ENCODE measurements at places on chromosomes 2 and 18. TPM values are rescaled to one million over a fixed set of nuclear protein-coding genes. Genes with fewer than 3 reads are reported as not detected.

DNA sequence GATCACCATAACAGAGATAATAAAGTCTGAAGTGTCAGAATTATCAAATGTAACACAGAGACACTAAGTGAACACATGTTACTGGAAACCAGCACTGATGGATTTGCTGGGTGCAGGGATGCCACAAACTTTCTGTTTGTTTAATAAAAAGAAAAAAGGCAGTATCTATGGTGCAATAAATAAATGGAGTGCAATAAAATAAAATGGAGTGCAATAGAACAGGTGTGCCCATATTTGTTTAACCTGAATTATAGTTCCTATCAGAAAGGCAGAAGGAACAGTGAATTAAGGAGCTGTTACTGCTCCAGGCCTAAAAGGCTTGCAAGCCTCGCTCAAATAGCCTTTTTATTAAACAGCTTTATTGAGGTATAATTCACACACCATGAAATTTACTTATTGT lies 81.0 kb upstream of the KIDINS220 start:
- H3K36me3 ChIP-seq, result no peaks in the 10 kb centered on the region
- H3K27me3 ChIP-seq, result no peaks in the 10 kb centered on the region
- no peak overlapping the region for H3K4me3 ChIP-seq
- DNase-seq, result no peak

GRCh38 chr2:185337033-185337432 lies 401.6 kb upstream of the FSIP2 start:
- H3K4me3 ChIP-seq, result no peak overlapping the region
- no peaks in the 10 kb centered on the region for H3K27me3 ChIP-seq
- no peaks in the 10 kb centered on the region for H3K4me1 ChIP-seq
- no peak for DNase-seq

DNA sequence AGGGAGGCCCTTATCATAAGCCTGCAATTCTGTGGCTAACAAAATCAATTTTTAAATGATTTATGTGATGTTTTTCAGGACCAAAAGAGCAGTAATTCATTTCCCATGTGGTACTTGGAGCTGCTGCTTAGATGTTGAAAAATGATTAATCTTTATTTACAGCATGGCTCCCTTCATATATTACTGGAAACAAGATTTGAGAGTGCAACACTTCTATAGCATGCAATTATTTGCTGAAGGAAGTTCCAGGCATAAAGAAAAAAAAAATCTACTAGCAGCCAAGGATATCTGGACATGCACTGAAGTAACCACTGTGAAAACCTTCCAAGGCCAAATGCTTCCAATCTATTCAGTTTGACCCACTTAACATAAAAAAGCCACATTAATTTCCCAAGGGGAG lies 186.3 kb downstream of the SLC8A1 start:
- H3K4me3 ChIP-seq, result no peak overlapping the region
- H3K4me1 ChIP-seq, result no peaks in the 10 kb centered on the region
- H3K27ac ChIP-seq, result no peak overlapping the region
- DNase-seq, result no peak
- no peaks in the 10 kb centered on the region for H3K27me3 ChIP-seq

DNA sequence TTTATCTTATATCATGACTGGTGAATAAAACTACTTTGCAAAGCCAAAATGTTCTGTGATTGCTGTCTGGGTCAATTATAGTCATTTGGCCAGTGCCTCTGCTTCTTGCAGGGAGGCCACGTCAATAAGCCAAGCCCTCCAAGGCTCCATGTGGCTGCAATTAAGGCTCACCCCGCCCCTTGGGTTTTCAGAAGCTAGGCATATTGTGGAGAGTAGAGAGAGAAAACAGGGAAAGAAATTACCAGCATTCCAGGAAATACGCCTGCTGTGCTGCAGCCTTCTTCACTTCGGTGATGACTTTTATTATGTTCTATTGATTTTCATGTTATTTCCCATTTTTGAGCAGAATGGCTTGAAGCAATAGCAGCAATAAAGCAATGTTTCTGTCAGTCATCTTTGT lies 319.7 kb downstream of the SOX11 start:
- no peak overlapping the region for H3K27ac ChIP-seq
- H3K27me3 ChIP-seq, result no peaks in the 10 kb centered on the region
- H3K4me3 ChIP-seq, result no peak overlapping the region
- no peak for DNase-seq
- H3K36me3 ChIP-seq, result no peaks in the 10 kb centered on the region
- no peaks in the 10 kb centered on the region for H3K4me1 ChIP-seq

- H3K36me3 ChIP-seq, result no peaks in the 10 kb centered on the region
- H3K4me3 ChIP-seq, result no peak overlapping the region
- peaks cover 7% of the 10 kb centered on the region for H3K27me3 ChIP-seq
- DNase-seq, result no peak
- no peaks in the 10 kb centered on the region for H3K4me1 ChIP-seq
Measured at GRCh38 chr2:230869914-230870543, 5.3 kb downstream of the ITM2C start.

GRCh38 chr2:204239411-204240165 lies 303.0 kb downstream of the ICOS start:
- DNase-seq, result no peak
- no peaks in the 10 kb centered on the region for H3K36me3 ChIP-seq
- H3K4me3 ChIP-seq, result no peak overlapping the region
- no peak overlapping the region for H3K27ac ChIP-seq

GRCh38 chr18:44625386-44625785 lies 55.3 kb upstream of the SETBP1 start:
- no peak overlapping the region for H3K4me3 ChIP-seq
- H3K4me1 ChIP-seq, result peaks cover 5% of the 10 kb centered on the region
- DNase-seq, result no peak

DNA sequence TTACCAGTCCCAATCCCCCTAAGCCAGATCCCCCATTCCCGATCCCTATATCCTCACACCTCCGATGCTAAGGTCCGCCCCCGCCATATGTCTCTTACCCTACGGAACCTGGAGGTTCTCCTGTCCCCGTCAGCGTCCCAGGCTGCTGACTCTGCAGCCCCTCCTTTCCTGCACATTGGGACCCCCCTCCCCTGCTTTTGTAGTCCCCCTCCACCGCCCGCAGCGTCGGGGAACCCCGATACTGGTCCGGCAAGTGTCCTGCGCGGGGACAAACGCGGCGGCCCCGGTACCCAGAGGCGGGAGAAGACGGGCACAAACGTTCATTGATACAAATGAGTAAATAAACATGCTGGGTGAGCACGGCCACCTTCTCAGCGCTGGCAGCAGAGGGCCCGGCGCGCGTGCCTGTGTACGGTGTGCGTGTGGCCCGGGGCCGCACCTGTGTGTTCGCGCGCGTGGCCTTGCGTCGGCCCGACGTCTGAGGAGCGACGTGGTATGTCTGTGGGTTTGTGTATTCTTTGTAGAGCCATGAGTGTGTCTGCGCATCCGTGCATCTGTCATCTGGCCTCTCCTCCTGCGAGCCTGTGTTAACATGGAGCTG lies 2.0 kb upstream of the CYP26B1 start:
- H3K36me3 ChIP-seq, result no peaks in the 10 kb centered on the region
- no peak overlapping the region for H3K4me3 ChIP-seq
- no peak overlapping the region for H3K27ac ChIP-seq
- peaks cover 36% of the 10 kb centered on the region for H3K27me3 ChIP-seq
- peak; percentile 26 for DNase-seq

GRCh38 chr2:123840016-123840415 lies 185.1 kb upstream of the CNTNAP5 start:
- H3K4me1 ChIP-seq, result no peaks in the 10 kb centered on the region
- H3K27me3 ChIP-seq, result no peaks in the 10 kb centered on the region
- no peaks in the 10 kb centered on the region for H3K36me3 ChIP-seq
- no peak for DNase-seq
- no peak overlapping the region for H3K4me3 ChIP-seq

DNA sequence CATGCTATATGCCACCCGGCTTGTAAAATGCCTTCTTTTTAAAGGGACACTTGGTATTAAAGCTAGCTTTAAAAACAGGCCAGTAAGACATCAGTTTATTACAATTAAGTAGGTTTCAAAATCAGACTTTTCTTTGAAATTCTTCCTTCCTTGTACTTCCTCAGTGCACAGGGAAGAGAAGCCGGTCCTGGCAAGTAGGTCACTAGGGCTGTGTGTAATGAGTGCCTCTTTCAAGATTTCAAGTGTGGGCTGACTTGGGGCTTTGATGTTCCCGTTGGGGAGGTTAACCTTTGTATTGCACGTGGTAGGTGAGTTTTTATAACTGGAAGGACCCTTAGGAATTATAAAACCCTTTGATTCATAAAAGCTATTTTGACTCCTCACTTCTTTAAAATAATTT lies 566.4 kb upstream of the ID2 start:
- no peak for DNase-seq
- H3K36me3 ChIP-seq, result no peaks in the 10 kb centered on the region
- H3K27me3 ChIP-seq, result no peaks in the 10 kb centered on the region
- H3K4me1 ChIP-seq, result no peaks in the 10 kb centered on the region

DNA sequence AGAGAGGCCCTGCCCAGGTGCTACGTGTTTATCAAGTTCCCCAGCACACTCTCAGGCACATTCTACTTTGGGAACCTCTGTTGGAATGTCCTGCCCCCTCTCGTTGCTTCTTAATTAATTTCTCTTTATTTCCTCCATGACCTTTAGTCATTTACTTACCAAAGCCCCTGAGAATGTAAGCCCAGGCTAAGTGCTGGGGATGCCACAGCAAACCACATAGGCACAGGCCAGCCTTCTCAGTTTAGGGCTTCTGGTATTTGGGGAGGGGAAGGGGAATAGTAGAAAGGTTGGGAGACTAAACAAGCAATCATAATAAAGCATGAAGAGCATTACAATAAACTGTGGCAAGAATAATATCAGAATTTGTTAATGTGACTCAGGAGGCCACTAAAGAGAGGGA lies 85.7 kb downstream of the EVA1A start:
- no peaks in the 10 kb centered on the region for H3K4me1 ChIP-seq
- no peaks in the 10 kb centered on the region for H3K36me3 ChIP-seq
- H3K27me3 ChIP-seq, result peaks cover 6% of the 10 kb centered on the region
- DNase-seq, result no peak
- no peak overlapping the region for H3K4me3 ChIP-seq

DNA sequence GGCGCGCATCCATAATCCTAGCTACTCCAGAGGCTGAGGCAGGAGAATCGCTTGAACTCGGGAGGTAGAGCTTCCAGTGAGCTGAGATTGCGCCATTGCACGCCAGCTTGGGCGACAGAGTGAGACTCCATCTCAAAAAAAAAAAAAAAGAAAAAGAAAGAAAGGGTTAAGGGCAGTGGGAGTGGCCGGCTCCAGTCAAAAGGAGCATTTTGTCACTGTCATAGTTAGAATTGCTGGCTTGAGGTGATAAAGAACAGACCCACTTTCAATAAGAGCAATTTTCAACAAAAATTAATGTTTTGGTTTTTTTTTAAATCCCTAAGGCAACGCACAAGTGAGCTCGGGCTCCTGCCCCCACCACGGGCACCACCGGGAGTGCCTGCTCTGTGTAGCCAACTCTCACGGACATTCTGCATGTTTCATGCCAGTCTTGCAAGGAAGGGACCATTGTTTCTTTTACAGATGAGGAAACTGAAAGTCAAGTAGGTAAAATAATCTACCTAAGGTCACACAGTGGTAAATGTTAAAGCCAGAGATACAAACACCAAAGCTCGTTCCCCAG lies 8.5 kb downstream of the CIB4 start:
- peaks cover 8% of the 10 kb centered on the region for H3K27me3 ChIP-seq
- DNase-seq, result no peak
- no peaks in the 10 kb centered on the region for H3K4me1 ChIP-seq
- H3K4me3 ChIP-seq, result no peak overlapping the region
- H3K27ac ChIP-seq, result no peak overlapping the region

DNA sequence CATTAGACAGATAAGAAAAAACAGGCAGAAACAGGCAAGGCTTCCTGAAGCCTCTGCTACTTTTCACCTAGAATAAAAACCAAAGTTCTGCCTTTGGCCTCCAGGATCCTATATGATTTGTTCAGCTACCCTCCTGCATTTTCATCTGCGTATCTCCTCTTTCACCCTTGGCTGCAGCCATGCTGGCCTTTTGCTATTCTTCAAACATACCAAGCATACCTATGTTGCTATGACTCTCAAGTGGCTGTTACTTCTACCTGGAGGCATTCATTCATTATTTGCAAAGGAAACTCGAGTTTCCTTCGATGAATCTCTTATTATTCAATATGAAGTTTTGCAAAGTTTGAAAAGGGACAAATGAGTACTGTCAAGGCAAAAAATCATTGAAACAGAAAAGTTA lies 106.4 kb upstream of the HNMT start:
- H3K27ac ChIP-seq, result no peak overlapping the region
- DNase-seq, result no peak
- no peaks in the 10 kb centered on the region for H3K36me3 ChIP-seq
- no peaks in the 10 kb centered on the region for H3K4me1 ChIP-seq

GRCh38 chr2:151775057-151775740 lies 40.9 kb upstream of the NEB start:
- H3K27me3 ChIP-seq, result no peaks in the 10 kb centered on the region
- peak overlapping the region; percentile 11 for H3K27ac ChIP-seq
- peaks cover 4% of the 10 kb centered on the region for H3K36me3 ChIP-seq
- no peak for DNase-seq
- peaks cover 5% of the 10 kb centered on the region for H3K4me1 ChIP-seq
- H3K4me3 ChIP-seq, result no peak overlapping the region

DNA sequence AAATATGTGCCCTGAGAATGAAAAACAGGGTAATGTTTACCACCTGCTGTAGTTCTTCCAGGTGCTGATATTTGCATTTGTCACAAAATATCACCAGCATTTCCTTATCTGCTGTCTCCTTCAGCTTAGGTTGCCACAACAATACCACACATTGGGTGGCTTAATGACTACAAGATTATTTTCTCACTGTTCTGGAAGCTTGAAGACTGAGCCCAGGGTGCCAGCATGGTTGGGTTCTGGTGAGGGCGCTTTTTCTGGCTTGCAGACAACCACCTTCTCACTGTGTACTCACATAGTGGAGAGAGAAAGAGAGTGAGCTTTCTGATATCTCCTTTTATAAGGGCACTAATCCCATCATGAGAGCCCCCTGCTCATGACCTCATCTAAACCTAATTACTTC lies 407.5 kb upstream of the RGPD4 start:
- no peak overlapping the region for H3K27ac ChIP-seq
- H3K27me3 ChIP-seq, result no peaks in the 10 kb centered on the region
- H3K36me3 ChIP-seq, result no peaks in the 10 kb centered on the region
- no peak overlapping the region for H3K4me3 ChIP-seq

GRCh38 chr2:33370636-33371265 lies 105.7 kb upstream of the RASGRP3 start:
- H3K36me3 ChIP-seq, result no peaks in the 10 kb centered on the region
- no peak for DNase-seq
- no peak overlapping the region for H3K4me3 ChIP-seq
- H3K27ac ChIP-seq, result no peak overlapping the region
- H3K27me3 ChIP-seq, result no peaks in the 10 kb centered on the region
- H3K4me1 ChIP-seq, result peaks cover 6% of the 10 kb centered on the region

DNA sequence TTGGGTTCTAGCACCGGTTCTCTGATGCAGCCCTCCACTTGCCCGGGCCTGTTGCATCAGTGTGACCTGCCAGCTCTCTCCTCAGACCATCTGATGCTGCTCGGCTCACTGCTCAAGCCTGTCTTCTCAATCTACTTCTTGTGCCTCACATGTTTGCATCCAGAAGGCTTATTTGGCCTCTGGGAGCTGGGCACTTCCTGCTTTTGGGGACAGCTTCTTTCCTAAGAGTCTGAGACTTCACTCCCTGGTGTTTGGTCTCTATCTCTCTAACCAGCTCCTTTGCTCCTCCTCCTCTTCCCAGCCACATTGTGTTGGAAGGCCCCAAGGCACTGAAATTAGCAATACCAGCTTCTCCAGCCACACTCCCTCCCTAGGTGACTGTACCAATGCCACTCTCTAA lies 212.8 kb downstream of the CDCA7 start:
- no peak overlapping the region for H3K4me3 ChIP-seq
- H3K27me3 ChIP-seq, result no peaks in the 10 kb centered on the region
- H3K36me3 ChIP-seq, result no peaks in the 10 kb centered on the region
- H3K27ac ChIP-seq, result no peak overlapping the region

Gene HNMT
- 8.6 TPM for polyA plus RNA-seq

Gene SPHKAP
- polyA plus RNA-seq, result not detected

Gene RAPGEF4
- polyA plus RNA-seq, result 7.2 TPM

Gene CCNT2
- polyA plus RNA-seq, result 10.3 TPM

Gene PNPT1
- polyA plus RNA-seq, result 6.6 TPM

Gene NCK2
- polyA plus RNA-seq, result 18.9 TPM

Gene EVX2
- not detected for polyA plus RNA-seq

All from endothelial cell of umbilical vein (primary cell).